ENCODE measurements at places on chromosomes 6 and 20.

DNA sequence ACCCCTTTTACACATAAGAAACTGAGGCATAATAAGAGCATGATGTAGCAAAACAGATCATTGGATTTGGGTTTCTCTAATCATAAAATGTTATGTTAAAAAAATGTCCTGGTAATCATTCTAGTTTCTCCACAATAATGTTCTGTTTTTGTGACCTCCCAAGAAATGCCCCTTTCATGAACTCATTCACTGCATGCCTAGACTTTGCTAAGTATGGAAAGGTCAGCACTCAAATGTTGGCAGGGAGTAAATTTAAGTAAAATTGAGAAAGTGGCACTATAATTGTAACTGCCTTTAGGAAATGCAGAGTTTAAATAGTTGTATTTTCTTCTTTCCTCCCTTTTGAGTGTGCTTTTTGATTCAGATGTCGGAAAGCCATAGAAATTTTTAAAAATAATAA lies 48.5 kb upstream of the ID4 start:
- DNase-seq, result no peak

DNA sequence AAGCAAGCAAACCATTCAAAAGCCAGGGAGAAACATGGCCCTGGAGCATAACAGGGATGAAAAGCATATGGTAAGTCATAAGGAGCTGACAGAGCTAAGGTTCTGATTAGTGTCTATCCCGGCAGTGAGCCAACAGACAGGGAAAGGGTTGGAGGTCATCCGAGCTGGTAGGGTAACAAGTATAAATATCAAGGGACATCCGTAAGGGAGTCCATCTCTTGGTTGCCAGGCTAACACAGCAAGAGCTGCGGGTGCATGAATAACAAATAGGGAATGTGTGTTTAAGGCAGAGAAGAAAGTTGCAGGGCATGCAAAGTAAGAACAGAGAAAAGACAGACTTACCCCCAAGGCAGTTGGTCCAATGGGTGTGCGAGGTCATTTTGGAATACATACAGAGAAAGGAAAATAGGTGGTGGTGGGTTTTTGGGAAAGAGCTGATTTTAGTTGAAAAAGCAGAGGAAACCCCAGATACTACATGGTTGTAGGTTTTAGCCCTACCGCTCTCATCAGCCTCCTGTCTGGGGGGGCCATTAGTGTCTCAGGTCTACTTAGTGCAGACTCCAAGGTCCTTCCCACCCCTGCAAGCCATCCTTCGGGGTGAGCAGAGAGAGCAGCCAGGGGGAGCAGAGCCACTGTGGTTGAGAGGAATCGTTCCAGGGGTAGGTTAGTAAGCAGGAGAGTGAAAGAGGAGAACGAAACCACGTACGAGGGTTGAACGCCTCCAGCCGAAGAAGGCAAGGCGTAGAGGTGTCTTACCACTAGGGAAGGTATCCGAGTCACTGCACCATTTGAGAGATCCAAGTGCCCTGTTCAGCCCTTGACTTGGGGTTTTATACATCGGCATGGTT lies at the start of gene ERVFRD-1:
ERVFRD-1 (minus strand) TSS at position 805 of the 848 bp plus-strand sequence. CDS start 6,415 bp downstream, outside the sequence.
- DNase-seq, result no peak

GRCh38 chr6:161161889-161162624 lies 111.8 kb downstream of the AGPAT4 start:
- no peak for DNase-seq

GRCh38 chr6:144749263-144749662 lies 464.1 kb downstream of the UTRN start:
- DNase-seq, result no peak

GRCh38 chr20:50408526-50409364 lies 101.4 kb upstream of the PTPN1 start:
- no peak for DNase-seq

DNA sequence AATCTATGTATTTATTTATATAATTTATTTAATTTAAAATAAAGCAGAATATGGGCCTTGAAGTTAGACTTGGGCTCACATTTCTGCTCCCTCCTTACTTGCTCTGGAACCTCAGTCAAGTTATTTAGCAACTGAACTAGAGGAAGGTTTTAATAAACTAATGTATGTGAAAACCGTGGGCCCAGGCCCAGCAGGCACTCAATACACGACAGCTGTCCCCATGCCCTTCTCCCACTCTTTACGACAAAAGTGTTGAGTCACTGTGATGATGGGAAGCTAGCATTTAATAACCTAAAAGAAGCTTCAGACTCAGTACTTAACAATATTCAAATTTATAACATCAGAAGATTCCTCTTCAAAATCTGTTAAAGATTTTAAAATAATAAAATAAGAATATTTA lies 46.7 kb downstream of the SERAC1 start:
- DNase-seq, result no peak

DNA sequence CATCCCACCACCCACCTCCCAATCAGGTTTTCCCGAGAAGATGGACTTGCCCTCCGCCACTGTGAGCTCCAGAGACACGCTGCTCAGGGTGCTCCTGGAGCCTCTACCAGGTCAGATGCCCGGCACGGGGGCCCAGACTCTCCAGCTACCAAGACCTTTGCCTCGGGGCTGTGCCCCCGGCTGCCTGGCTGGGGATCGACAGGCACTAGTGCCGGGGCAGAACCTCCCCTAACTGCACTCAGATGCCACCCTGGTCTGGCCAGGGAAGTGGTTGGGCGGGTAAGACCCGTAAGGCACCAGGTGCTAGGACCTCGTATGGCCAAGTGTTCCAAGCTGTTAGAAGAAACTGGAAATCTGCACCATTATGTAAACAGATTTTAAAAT lies 100.7 kb downstream of the ASXL1 start:
- DNase-seq, result no peak

- no peak for DNase-seq
These were observed 950 bp downstream of the KCTD20 start for GRCh38 chr6:36443471-36444428.

DNA sequence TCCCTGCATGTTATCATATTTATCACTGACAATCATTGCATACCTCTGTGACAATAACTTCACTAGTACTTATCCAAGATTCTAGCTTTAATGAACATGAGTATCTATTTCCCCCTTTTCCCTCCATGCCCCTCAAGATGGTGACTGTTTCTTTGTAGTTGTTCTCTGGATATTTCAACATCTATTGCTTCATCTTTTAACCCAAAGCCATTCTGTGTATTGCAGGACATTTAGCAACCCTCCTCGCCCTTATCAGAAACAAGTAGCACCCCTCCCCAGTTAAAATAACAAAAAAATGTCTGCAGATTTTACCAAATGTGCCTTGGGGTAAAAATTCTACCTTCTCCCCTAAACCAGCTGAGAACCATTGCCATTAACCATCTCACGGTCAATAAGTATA lies 979.8 kb upstream of the MANEA start:
- DNase-seq, result no peak

GRCh38 chr20:56360908-56361205 lies 2.1 kb downstream of the FAM210B start:
- no peak for DNase-seq

- DNase-seq, result no peak
These were observed 789.6 kb upstream of the EYS start for GRCh38 chr6:66496659-66497058.

- DNase-seq, result no peak
These were observed 92.2 kb upstream of the RSPO3 start for GRCh38 chr6:127026247-127026646.

DNA sequence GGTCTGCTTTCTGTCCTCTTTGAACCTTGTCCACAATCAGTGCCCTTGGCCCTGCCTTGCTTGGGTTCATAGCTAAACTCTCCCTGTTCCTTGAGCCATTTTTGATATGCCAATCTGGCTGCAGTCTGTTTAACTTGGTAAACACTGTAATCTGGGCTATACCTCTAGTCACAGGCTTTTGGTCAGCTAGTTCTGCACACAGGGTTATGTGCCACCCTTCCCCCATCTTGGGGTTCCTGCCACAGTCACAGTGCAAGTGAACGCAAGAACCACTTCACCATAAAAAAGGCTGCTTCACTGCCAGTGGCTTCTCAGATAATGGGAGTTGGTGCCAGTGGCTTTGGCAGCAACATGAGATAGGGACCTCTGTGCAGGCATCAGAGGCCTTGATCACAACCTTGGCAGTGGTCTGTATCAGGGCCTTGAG lies 10.9 kb upstream of the ATRN start:
- no peak for DNase-seq

DNA sequence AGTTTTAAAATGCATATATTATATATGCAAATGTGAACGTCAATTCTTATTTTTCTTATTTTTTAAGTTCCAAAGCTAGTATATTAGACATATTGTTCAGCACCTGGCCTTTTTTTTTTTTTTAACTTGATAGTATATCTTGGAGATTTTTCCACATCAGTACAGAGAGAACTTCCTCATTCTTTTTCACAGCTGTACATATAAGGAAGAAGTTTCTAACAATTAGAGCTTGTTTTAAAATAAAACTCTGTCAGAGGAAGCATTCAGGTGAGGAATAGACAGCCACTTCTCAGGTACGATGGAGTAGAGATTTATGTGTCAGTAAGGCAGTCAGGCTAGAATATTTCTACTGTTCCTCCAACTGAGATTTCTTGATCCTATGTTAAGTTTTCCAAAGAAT lies 233.1 kb upstream of the SUPT3H start:
- no peak for DNase-seq
